ENCODE measurements at places on chromosomes 13 and 19. TPM values are rescaled to one million over a fixed set of nuclear protein-coding genes. Genes with fewer than 3 reads are reported as not detected.

The SPART gene
- 86.8 TPM for total RNA-seq

DNA sequence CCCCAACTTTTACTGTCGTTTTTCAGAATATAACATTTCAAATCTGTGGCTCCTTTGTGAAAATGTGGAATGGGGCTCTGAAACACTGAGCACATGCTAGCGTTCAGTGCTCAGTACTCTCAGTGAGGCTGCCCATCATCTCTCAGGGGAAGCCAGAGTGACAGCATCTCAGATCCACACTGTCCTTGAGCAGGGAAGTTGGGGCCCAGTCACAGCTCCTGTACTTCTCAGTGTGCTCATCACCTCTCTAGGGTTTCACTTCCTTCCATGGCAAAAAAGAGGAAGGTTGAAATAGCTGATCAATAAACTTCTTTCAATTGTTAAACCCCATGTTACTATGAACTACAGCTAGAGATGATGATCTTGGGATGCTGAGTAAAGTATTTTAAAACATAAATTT lies 565.9 kb upstream of the SPRY2 start:
- DNase-seq = no peak

DNA sequence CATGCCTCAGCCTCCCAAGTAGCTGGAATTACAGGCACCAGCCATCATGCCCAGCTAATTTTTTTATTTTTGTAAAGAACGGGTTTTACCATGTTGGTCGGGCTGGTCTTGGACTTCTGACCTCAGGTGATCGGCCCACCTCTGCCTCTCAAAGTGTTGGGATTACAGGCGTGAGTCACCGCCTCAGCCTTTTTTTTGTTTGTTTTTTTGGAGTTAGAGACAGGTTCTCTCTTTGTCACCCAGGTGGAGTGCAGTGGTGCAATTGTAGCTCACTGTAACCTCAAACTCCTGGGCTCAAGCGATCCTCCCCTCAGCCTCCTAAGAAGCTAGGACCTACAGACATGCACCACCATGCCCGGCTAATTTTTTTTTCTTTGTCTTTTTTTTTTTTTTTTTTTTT lies 15.6 kb upstream of the NOTCH3 start:
- DNase-seq = no peak

GRCh38 chr13:21436582-21436981 lies 22.5 kb downstream of the ZDHHC20 start:
- DNase-seq = no peak

GRCh38 chr13:79403113-79403512 lies 2.9 kb downstream of the RBM26 start:
- no peak for DNase-seq

DNA sequence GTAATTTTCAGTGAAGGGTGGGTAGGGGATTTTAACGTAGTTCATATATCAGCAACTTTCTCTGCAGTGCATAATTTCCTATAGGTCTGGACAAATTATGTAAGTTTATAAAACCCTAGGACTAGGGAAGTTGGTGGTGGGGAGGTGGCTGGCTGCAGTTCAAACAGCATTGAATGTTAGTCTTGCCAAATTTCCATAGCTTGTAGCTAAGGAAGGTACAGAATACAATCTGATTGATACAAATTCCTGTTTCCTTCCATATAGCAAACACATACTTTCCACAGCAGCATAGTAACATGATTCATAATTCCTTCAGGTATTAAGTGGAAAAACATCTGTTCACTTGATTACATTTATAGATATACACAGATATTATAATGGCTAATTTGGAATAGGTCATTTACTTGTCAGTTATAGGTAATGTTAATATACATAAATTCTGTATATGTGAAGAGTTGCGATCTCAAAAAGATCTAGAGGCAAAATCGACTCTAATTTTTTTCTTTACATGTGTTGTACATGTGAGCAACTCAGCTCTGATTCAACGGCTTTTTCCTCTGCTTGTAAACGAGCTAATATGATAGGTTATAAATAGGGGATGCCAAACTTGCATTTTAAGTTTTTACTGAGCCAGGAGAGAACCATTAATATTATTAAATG lies 233.4 kb upstream of the CSNK1A1L start:
- no peak for DNase-seq

GRCh38 chr13:50474088-50474662 lies 369.3 kb downstream of the DLEU7 start:
- no peak for DNase-seq

- DNase-seq = no peak
Observed at GRCh38 chr13:98721825-98722510, 30.5 kb downstream of the SLC15A1 start.

The SIAH3 gene
- total RNA-seq = not detected

The ZNF93 gene
- 1.9 TPM for total RNA-seq

The SPTBN4 gene
- total RNA-seq = 1.5 TPM

DNA sequence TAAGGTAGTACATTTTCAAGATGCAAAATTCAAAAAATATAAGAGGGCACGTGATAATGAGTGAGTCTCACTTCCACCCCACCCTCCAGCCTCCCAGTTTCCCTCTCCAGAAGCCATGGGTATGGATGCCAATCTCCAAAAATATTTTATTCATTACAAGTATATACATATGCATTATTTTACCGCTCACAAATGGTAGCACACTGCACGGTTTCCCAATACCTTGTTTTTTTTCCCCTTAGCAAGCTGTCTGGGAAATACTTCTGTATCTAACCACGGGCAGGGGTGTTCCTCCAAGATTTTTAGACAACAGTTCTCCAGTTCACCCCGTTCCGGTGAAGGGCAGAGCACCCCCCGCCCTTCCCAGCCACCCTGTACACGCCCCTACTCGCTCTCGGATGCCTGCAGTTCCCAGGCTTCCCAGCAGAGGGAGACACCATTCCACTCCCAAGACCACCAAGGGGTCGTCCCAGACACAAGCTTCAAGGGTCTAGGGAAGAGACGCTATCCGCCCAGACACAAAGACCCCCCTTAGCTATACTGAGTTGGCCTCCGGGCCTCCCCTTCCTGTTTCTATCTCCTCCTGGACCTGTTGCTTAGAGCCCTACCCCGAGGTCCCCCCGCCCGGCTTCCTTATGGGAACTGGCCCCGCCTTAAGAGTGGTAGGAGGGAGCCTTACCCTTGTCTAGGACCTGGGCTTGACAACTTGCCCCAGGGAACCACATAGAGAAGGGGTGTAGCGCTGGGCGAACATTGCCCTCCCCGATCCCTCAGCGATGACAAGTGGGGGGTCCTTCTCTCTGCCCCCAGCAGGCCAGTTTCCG lies 1.1 kb upstream of the FXYD3 start:
- DNase-seq = peak; percentile 84

- DNase-seq = no peak
Observed at GRCh38 chr19:47742634-47743033, 2.7 kb upstream of the NOP53 start.

The SIGLEC8 gene
- total RNA-seq = 2.1 TPM

- no peak for DNase-seq
Observed at GRCh38 chr13:34223984-34224383, 406.0 kb downstream of the RFC3 start.

The TMPRSS9 gene
- not detected for total RNA-seq

DNA sequence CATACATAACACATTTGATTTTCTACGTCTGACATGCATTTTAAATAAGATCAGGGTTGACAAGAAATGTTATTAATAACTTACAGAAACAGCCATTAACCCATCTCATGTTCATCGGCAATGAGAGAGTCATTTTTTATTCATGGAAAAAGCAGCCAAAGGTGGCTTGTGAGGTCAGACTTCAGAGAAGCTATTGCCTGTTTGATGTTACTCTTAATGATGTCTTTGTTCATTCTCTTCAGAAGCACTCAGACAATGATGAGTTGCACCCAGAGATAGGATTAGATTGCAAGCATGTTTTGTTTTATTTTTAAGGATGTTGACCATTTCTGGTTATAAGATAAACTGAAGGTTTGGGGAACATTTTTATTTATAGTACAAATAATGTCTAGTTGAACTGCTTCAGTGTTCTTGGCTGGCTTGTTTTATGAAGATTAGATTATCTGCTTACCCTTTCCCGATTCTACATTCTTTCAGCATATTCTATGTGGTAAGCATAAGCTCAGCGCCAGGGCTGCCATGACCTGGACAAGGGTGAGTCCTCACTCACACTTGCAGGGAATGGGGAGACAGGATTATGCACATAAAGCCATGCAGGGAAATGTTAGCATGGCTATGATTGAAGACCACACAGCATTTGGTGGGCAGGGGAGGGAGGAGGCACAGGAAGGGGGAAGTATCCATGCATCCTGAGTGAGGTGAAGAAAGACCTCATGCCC lies 288.1 kb downstream of the MTUS2 start:
- no peak for DNase-seq

DNA sequence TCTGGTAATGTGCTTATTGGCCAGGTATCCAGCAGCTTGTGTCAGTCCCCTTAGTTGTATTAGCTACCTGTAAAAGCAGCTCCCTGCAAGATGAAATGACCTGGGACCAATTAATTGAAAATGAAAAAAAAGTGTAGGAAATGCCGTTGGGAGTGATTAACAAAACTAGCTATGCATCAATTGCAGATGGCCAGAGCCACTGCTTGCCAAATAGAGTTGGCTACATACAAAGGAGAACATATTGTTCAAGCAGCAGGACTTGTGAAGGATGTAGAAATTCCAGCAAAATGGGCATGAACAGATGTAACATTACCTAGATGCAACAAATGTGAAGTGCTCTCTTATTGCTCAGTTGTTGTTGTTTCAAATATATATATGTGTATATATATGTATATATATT lies 300.5 kb downstream of the PCDH17 start:
- DNase-seq = no peak

DNA sequence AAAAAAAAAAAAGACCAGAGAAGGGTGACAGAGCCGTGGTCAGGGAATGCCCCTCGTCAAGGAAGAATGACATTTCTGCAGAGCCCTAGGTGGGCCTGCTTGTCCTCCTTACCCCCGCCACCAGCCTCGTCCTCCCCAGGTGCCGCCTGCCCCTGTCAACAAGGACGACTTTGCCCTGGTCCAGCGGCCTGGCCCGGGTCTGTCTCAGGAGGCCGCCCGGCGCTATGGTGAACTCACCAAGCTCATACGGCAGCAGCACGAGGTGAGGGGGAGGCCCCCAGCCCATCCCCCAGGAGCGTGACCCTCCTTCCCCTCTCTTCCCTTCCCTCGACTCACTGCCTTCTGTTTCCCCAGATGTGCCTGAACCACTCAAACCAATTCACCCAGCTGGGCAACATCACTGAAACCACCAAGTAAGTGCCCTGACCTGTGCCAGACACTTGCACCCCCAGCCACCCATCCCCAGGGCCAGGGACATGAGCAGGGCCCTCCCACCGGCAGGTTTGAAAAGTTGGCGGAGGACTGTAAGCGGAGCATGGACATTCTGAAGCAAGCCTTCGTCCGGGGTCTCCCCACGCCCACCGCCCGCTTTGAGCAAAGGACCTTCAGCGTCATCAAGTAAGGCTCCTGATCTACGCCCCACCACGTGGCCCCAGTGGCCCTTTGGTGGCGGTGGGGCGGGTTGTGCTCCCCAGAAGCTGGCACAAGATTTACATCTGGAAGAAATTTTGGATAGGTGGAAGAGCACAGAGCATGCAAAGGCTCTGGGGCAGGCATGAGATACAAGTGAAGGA lies 14.8 kb downstream of the PODNL1 start:
- no peak for DNase-seq

The MAMSTR gene
- total RNA-seq = 1.2 TPM

The HPN gene
- total RNA-seq = 36.4 TPM

The CERS1 gene
- not detected for total RNA-seq

GRCh38 chr19:1118999-1119398 lies 15.2 kb downstream of the GPX4 start:
- DNase-seq = no peak

GRCh38 chr13:23865906-23866305 lies 23.3 kb downstream of the MIPEP start:
- DNase-seq = no peak

The ZNF547 gene
- total RNA-seq = 3.3 TPM

The DCT gene
- not detected for total RNA-seq

The ARHGAP45 gene
- 98.2 TPM for total RNA-seq

The POU2F2 gene
- total RNA-seq = 6.1 TPM

The UQCR11 gene
- 167 TPM for total RNA-seq

- no peak for DNase-seq
Observed at GRCh38 chr19:14471436-14472187, 3.5 kb downstream of the PTGER1 start.
